ENCODE measurements at places on chromosomes 11 and 22.

GRCh38 chr22:23639661-23640060 lies 7.5 kb upstream of the DRICH1 start:
- no peak for DNase-seq

- no peak for DNase-seq
Observed at GRCh38 chr11:33691066-33691864, 9.4 kb downstream of the C11orf91 start.

GRCh38 chr11:1230456-1231395 lies 7.9 kb downstream of the MUC5B start:
- no peak for DNase-seq

GRCh38 chr11:39374963-39375698 lies 2084.3 kb downstream of the LRRC4C start:
- no peak for DNase-seq

- DNase-seq, result no peak
Observed at GRCh38 chr22:32754413-32755041, 47.0 kb upstream of the TIMP3 start.

DNA sequence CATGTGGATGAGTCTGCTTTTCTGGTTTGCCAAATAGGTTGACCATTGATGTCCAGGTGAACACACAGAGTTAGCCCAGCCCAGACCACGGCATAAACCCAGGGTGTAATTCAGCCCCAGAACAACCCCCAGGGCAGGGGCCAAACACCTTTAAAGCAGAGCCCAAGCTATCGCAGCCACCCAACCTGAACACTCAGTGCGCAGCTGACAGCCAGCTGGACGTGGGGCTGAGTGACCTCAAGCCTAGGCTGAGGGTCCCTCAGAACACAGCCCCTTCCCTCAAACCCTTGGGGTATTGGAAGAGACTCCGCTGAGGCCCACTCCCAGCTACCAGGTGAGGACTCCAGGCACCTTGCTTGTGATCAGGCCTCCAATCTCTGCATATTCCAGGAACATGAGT lies 161.5 kb upstream of the NECTIN1 start:
- no peak for DNase-seq

- peak; percentile 59 for DNase-seq
Observed at GRCh38 chr11:130070109-130070845, 583 bp downstream of the APLP2 start.

DNA sequence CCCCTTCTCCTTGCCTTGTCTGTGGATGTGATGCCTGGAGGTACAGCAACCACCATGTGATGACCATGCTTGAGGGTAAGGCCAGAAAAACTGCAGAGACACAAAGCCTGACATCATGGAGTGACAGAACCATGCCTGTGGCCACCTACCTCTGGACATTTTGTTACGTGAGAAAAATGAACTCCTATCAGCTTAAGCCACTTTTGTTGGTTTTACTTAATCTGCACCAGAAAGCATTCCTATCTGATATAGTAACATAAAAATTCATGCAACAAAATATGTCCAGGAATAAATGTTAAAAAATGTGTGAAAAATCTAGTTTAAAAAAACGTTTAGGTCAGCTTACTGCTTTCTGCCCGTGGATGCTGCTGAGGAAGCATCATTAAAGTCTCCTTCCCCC lies 42.6 kb upstream of the P4HA3 start:
- DNase-seq, result no peak

- DNase-seq, result no peak
Observed at GRCh38 chr11:61113201-61113600, 10.9 kb downstream of the CD5 start.

DNA sequence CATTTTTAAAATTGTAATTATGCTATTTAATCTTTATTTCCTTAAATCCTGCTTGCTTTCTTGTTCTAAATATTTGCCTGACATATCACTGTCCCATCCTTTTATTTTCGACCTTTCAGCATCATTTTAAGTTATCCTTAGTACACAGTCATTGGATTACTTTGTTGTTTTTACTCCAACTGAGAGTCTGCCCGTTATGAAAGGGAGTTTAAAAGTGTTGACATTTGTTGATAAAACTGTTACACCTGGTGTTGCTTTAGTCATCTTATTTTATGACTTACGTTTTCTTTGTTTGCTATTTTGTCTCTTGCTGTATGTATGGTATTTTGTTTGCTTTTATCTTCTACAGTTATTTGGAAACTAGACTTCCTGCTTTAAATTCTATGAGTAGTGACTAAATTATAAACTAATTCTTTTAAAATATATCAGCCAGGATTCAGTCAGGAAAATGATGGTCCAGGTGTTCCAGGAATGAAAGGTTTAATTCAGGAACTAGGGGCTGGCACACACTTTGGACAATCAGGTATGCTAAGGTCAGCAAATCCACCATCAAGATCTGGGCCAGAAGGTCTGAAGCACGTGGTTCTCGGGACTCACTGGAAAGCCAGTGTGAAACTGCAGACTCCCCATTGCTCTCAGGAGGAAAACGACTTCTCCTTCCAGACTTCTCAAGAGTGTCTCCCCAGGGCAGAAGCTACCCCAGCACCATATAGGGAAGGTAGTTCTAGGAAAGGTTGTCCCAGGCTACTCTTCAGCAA lies 86.0 kb downstream of the RASSF10 start:
- DNase-seq, result no peak

- no peak for DNase-seq
Observed at GRCh38 chr11:75421035-75421602, 11.9 kb downstream of the KLHL35 start.

GRCh38 chr11:69353696-69354544 lies 60.0 kb downstream of the MYEOV start:
- DNase-seq, result no peak

DNA sequence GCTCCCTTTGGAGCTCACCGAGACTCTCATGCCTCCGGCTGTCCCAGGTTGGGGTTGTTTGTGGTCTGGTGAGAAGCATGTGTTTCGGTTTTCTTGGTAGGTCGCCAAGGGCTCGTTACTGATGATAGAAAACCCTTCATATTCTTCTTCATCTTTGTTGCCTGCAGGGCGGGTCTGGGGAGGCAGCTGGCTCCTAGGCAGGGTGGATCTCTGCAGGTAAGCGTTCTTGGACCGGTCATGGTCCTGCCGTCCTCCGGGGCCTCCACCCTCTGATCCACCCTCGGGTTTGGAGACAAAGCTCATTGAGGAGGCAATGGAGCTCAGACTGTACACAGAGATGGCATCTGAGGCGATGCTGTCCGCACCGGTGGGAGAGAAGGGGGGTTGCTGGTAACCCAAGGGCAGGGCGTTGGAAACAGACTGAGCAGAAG lies 64.3 kb upstream of the PITPNB start:
- no peak for DNase-seq

GRCh38 chr22:50081426-50082196 lies 3.6 kb downstream of the MLC1 start:
- no peak for DNase-seq

DNA sequence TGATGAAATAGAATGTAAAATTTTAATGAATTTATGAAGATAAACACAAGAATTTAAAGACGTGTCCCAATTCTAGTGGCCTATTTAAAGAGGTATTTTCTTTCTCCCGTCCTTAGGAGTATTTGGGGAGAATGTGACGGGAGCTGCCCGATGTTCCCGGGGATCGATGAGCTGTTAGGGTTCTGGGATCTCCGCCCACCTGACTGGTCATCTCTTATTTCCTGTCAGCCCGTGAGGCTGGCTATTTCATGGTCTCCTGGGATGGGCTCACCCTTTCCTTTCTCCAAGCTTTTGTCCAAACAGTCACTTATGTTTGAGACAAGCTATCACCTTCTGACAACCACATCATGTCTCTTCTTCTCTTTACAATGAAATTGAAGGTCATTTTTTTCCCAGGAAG lies 16.9 kb upstream of the CLMP start:
- DNase-seq, result no peak

DNA sequence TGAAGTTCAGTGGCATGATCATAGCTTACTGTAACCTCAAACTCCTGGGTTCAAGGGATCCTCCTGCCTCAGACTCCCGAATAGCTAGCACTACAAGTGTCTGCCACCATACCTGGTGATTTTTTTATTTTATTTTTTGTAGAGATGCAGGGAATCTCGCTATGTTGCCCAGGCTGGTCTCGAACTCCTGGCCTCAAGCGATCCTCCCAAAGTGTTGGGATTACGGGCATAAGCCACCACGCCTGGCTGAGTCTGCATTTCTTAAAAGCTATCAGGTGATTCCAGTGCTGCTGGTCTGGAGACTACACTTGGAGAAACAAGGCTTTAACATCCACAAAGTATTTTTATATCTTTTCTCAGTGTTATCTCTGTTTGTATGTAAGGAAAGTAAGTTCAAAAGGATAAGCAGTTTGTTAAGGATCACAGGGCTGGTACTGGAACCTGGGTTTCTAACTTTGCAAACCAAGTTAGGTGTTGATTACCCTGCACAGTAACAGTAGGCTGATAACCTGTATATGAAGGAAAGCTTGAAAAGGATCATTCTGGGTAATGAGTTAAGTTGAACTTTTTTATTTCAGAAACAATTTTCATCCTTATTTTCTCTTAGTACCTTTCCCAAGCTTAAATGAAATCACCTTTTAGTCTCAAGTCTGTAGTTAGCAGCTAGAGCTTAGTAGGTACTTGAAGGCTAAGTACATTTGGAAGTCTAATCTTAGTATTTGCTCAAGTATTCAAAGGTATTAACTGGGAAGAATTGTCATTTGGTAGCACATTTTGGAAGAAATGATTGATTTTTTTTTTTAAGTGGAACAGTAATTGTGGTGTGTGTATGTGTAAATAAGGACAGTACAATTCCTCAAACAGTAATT lies 12.5 kb downstream of the ACER3 start:
- DNase-seq, result no peak

GRCh38 chr11:65610404-65610803 lies 3.6 kb downstream of the MAP3K11 start:
- no peak for DNase-seq

DNA sequence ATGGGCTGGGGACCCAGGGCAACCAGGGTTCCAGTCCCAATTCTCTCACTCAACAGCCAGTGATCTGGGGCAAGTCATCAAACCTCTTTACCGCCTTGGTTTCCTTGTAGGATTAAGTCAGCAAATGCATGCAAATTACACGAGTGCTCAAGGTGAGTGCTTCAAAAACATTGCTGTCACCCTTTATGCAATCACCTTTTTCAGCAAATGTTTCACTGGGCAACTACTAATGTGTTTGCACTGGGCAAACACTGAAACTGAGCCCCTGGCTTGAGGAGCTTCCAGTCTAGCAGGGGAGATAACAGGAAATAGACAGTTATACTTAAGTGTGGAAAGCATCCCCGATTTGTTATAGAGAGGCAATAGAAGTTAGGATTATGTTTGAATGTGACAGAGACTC lies 37.7 kb upstream of the DMC1 start:
- no peak for DNase-seq

GRCh38 chr11:124756033-124756752 lies 4.1 kb upstream of the VSIG2 start:
- DNase-seq, result no peak

DNA sequence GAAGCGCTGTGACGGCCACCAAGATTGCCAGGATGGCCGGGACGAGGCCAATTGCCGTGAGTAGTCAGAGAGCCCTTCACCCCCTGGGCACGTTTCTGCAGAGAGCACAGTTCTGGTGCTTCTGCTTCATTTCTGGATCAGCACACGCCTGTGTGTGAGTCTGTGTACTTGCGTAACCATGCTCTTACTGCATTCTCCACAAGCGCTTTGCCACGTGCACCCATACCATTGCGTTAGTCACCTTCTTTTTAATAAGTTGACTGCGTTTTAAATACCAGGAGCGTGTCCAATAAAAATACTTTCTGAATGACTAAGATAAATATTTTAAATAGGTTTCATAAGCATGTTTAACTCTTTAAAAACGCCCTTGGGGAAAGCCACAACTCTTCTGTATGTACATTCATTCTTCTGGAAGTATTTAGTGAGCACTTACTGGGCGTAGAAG lies 143.0 kb upstream of the SORL1-AS1 start:
- no peak for DNase-seq

DNA sequence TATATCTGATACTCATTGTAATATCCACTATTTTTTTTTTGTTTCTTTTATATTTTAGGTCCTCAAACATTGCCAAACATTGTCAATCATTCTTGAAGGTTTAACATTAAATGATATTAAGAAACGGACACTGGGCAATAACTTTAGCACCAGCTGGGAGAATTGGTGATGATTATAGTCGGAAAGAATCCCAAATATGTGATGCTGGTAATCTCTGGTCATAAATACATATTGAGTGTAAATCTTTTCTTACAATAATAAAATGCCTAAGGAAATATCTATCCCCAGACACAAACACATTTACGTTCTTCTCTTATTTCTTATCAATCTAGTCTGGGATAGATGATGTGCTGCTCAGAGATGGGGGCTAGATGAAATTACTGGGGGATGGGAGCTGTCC lies 25.2 kb downstream of the OR51E2 start:
- DNase-seq, result no peak

- no peak for DNase-seq
Observed at GRCh38 chr11:108144615-108145014, 23.2 kb downstream of the ACAT1 start.

DNA sequence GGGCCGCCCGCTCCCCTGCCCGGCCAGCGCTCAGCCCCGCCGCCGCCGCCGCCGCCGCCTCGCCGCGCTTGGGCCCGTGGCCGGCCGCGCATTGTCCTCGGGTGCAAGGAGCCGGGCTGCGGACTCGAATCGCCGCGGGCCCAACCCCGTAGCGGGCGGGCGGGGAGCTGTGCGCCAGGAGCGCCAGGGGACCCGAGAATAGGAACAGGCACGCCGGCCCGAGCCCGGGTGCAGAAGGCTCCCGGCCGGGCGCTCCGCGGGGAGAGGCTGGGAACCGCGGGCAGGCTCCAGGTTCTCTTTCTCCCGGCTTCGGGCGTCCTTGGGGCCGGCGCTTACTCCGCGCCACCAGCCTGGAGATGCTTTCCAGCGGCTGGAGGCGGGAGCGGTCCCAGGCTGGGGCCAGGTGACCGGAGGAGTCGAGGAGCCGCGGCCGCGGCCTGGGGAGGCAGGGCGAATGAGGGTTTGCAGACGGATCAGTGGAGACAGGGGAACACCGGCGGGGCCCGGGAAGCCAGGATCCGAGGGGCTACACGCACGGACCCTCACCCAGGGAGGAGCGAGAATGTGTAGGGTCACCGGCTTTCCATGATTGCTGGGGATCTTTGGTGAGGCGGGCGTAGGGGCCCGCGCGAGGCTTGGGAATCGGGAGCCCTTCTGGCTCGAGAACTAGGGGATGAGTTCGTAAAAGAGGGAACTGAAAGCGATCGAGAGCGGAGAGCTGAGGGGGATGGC lies 726 bp downstream of the PKNOX2 start:
- no peak for DNase-seq
